ENCODE measurements at places on chromosomes 7 and 10.

DNA sequence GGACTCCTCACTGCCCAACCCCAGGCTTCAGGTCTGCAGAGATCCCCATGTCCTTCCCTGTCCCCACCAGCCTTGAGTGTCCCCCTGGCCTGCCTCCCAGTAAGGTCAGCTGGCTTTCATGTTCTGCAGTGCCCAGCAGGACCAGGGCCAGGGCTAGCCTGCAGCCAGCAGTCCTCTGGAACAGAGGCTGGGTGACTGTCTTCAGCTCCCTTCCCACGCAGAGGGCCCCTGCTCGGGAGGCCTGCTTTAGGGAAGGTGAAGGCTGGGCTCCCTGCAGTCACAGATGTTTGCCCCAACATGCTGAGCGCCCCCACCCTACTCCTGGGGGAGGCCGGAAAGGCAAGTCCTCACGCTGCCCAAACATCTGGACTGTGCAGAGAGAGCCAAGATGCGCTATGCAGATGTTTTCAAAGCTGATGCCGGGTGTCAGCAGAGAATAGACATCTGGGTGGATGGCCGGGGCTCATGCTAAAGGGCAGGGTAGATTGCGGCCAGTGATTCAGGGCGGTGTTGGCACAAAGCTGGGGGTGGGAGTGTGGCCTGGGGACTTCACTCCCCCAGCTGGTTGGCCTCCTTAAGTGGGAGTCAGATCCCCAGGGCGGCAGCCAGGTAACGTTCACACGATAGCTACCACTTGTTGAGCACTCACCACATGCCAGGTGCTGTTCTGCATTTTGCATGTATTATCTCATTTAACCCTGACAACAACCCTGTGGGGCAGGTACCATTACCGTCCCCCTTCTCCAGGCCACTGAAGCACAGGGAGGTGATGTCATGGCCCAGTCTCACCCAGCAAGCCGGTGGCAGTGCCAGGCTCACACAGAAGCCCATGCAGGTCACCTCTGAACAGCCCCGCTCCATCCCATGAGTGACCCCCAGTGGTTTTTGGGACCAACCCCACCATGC lies 71.2 kb upstream of the COL13A1 start:
- no peak for DNase-seq

GRCh38 chr10:109968953-109969759 lies 38.6 kb upstream of the ADD3 start:
- DNase-seq: no peak

DNA sequence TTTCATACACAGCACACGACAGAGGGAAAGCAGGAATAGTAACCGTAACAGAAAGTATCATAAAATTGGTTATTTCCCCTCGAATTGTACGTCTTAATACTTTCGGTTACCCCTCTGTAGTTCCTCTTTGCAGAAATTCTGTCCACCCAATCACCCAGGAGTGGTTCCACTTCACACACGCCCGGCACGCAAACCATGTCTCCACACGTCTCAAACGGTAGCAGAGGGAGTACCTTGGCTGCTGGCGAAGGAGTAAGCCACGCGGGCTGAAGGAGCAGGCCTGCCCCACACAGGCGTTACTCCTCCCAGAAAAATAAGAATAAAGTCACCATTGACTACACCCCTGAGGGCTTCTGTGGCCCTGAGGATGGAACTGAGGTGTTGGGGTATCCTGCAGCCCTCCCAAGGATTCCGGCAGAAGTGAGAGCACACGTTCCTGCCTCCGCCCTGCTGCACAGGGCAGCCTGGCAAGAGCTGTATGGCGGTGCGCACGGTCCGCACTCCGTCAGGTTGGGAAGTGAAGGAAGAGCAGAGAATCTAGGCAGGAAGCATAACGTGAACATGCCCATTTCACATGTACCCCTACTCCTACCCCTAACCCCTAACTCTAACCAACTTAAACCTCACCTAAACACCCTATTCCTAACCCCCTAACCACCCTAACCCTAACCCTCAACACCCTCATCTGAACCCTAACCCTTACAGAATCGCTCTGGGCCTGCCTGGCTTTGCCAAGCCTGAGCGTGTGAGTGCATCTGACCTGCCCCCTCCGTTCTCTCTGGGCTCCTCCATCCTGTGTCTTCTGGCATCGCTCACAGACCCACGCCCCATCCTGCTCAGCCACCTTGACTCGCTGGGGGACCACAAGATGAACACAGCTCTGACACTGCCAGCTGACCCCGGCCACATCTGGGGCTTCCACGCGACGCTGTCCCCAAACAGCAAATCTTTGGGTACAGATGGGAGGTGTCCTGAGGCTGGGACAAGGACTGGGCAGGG lies 18.2 kb downstream of the GPR146 start:
- no peak for DNase-seq

- DNase-seq: no peak
Measured at GRCh38 chr10:34674176-34674575, 140.9 kb downstream of the PARD3 start.

GRCh38 chr7:31284106-31284505 lies 56.4 kb downstream of the NEUROD6 start:
- DNase-seq: no peak

DNA sequence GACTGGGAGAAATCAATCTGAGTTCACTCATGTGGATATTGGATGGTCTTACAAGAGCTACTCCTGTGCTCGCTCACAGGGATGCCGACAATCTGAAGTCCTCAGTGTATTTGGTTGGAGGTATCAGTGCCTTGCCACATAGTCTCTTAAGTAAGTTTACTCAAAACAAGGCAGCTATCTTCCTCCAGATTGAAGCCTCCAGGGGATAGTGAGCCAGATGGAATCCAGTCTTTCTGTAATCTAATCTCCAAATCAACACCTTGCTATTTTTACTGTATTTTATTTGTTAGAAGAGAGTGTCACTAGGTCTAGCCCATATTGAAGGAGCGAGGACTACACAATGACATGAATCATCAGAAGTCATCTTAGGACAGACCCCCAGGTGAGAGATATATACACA lies 456.6 kb upstream of the POT1 start:
- no peak for DNase-seq

- DNase-seq: no peak
Measured at GRCh38 chr10:71218046-71218650, 5.8 kb downstream of the UNC5B start.

- no peak for DNase-seq
Measured at GRCh38 chr7:111867348-111867931, 305.1 kb upstream of the IMMP2L start.

DNA sequence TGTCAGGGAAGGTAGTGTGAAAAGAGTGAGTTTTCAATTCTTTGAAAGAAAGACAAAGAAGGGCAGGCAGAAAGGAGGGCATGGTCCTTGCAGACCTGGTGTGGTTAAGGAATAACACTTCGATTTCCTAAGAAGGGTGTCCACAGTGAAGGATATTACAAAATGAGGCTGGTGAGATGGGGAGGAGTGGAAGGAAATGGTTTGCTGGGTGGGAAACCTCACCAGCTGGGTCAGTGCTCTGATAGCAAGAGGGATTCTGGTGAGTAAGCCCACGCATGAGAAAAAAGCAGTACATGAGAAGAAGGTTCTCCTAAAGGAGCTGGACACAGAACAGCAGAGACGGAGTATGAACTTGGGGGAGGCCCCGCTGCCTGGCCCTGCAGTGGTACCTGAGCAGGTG lies 230.6 kb upstream of the PLXNA4 start:
- DNase-seq: no peak

- DNase-seq: no peak
Measured at GRCh38 chr10:15588151-15588550, 131.6 kb downstream of the ITGA8 start.

DNA sequence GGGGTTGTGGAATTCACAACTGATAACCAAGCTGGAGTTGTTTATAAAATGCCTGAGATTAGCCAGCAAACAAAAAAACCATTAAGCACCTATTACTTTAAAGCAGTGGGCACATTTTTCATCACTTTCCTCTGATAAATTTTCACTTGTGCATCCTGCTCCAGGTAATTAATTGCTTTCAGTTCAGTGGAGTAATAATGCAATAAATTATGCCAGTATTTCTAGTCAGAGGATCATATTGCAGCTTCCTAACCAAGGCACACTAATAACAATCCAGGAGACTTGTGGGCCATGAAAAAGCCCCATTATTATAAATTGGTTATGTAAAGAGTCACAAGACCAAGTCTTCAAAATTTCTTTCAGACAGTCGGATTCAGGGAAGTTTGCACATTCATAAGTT lies 193.2 kb downstream of the LRMDA start:
- no peak for DNase-seq

DNA sequence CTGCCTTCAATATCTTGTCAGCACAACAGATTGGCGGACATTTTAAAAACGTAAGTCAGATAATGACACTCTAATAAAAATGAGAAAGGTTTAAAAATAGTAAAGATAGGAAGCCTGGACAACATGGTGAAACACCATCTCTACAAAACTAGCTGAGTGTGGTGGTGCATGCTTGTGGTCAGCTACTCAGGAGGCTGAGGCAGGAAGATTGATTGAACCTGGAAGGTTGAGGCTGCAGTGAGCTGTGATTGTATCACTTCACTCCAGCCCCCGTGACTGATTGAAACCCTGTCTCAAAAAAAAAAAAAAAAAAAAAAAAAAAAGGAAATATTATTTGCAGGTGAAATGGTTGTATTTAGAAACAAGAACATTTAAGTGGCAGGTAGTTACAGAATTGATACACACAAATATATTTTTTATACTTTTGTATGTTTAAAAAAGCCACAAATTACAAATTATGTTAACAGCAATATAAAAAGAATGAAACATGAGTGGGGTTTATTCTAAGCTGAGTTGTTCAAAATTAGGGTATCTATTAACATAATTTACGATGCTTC lies 141.9 kb downstream of the ADK start:
- no peak for DNase-seq

- no peak for DNase-seq
Measured at GRCh38 chr7:3912291-3912690, 611.2 kb downstream of the SDK1 start.

DNA sequence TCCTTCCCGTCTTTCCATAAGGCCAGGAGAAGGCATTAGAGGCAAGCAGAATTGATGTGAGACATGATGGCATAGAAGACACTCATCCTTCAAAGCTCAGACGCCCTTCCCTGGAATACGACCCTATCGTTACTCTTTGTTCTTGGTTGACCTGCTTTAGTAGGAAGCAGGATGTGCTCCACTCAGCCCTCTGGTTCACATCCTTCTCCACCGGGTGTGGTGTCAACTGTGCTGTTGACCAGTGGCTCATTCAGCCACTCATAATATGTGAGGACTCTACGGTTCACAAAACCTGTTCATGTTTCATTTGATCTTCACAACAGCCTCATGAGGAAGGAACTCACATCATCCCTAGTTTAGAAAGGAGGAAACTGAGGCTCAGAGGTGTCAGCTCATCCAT lies 47.1 kb downstream of the ADRA2A start:
- DNase-seq: no peak

All from stimulated activated CD8-positive, alpha-beta memory T cell treated with anti-CD3 and anti-CD28 coated beads, Interleukin-2, amount 100 ng/mL, for 48 hours (primary cell).